ENCODE measurements at places on chromosomes 6 and 20. TPM values are rescaled to one million over a fixed set of nuclear protein-coding genes. Genes with fewer than 3 reads are reported as not detected.

- no peak overlapping the region for H3K27ac ChIP-seq
Observed at GRCh38 chr20:51536116-51537069, 6.1 kb downstream of the NFATC2 start.

DNA sequence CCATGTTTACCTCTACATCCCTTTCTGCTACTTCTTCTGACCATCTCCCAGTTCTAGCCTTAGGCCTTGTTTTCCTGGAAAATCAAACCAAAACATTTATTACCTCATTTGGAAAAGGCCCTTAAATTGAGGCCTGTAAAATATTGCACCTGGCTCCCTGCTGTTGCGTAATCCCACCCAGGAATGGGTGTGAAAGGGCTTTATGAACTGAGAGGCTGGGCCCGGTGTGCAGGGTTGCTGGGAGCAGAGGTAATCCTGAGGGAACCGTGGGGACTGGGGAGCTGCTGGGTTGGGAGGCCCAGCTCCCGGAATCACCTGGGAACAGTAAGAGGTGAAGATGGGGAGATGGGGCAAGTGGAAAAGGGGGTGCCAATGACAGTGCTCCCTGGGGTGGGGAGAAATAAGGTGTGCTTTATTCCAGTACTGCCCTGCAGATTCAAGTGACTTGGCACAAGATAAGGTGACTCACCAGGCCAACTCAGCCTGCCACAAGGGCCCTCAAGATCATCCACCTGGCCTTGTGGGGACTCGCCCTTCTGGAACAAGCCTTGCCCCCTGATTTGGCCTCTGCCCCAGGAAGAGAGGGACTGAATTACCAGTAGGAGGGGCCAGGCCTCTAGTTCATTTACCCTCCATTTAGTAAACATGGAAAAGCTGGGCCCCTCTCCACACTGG, 44.2 kb downstream of the KCNK5 start:
- no peak for DNase-seq
- peak overlapping the region; percentile 19 for H3K27ac ChIP-seq
- H3K4me3 ChIP-seq, result no peak overlapping the region

- no peaks in the 10 kb centered on the region for H3K27me3 ChIP-seq
- H3K4me1 ChIP-seq, result no peaks in the 10 kb centered on the region
- H3K27ac ChIP-seq, result no peak overlapping the region
- H3K4me3 ChIP-seq, result no peak overlapping the region
Observed at GRCh38 chr20:51610111-51610510, 67.6 kb upstream of the NFATC2 start.

DNA sequence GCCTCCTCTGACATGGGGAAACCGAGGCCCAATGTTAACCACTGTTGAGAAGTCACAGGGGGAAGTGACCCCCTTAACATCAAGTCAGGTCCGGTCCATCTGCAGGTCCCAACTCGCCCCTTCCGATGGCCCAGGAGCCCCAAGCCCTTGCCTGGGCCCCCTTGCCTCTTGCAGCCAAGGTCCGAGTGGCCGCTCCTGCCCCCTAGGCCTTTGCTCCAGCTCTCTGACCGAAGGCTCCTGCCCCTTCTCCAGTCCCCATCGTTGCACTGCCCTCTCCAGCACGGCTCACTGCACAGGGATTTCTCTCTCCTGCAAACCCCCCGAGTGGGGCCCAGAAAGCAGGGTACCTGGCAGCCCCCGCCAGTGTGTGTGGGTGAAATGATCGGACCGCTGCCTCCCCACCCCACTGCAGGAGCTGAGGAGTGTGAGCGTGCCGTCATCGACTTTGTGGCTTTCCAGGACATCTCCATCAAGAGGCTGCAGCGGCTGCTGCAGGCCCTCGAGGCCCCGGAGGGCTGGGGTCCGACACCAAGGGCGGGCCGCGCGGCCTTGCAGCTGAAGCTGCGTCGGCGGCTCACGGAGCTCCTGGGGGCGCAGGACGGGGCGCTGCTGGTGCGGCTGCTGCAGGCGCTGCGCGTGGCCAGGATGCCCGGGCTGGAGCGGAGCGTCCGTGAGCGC, 1.6 kb downstream of the TNFRSF6B start:
- peaks cover 17% of the 10 kb centered on the region for H3K4me1 ChIP-seq
- H3K27ac ChIP-seq, result peak overlapping the region; percentile 34
- DNase-seq, result no peak
- no peaks in the 10 kb centered on the region for H3K36me3 ChIP-seq
- no peaks in the 10 kb centered on the region for H3K27me3 ChIP-seq
- peak overlapping the region; percentile 34 for H3K4me3 ChIP-seq

Gene TREM2
- 10.5 TPM for total RNA-seq

Gene TFAP2A
- 46.0 TPM for total RNA-seq

Gene VEGFA
- total RNA-seq, result 132 TPM
